ENCODE measurements at places on chromosomes 5 and 9. TPM values are rescaled to one million over a fixed set of nuclear protein-coding genes. Genes with fewer than 3 reads are reported as not detected.
A peak's percentile ranks its signal among the peaks of the same experiment; 100 is the strongest.

GRCh38 chr9:37239224-37239859 is 119.0 kb downstream of the ZCCHC7 start:
- no peak overlapping the region for H3K27ac ChIP-seq
- peak; percentile 12 for DNase-seq
- H3K27me3 ChIP-seq, result no peaks in the 10 kb centered on the region
- no peaks in the 10 kb centered on the region for H3K36me3 ChIP-seq
- no peak overlapping the region for H3K4me3 ChIP-seq

GRCh38 chr5:93723681-93724080 is 17.7 kb downstream of the POU5F2 start:
- DNase-seq, result no peak
- H3K4me1 ChIP-seq, result no peaks in the 10 kb centered on the region
- H3K4me3 ChIP-seq, result no peak overlapping the region
- H3K27me3 ChIP-seq, result no peaks in the 10 kb centered on the region
- no peak overlapping the region for H3K27ac ChIP-seq
- no peaks in the 10 kb centered on the region for H3K36me3 ChIP-seq

- H3K36me3 ChIP-seq, result no peaks in the 10 kb centered on the region
- H3K27me3 ChIP-seq, result no peaks in the 10 kb centered on the region
- H3K27ac ChIP-seq, result no peak overlapping the region
- peak; percentile 22 for DNase-seq
Observed at GRCh38 chr5:143168171-143168741, 235.2 kb downstream of the NR3C1 start.

SELENOP gene
- total RNA-seq, result 1.5 TPM

CDH12 gene
- total RNA-seq, result not detected

GRCh38 chr9:84330246-84330645 is 10.3 kb downstream of the SLC28A3 start:
- H3K27me3 ChIP-seq, result no peaks in the 10 kb centered on the region
- no peaks in the 10 kb centered on the region for H3K4me1 ChIP-seq
- DNase-seq, result no peak
- H3K36me3 ChIP-seq, result no peaks in the 10 kb centered on the region
- H3K4me3 ChIP-seq, result no peak overlapping the region
- no peak overlapping the region for H3K27ac ChIP-seq

PDE6A gene
- total RNA-seq, result not detected

DNA sequence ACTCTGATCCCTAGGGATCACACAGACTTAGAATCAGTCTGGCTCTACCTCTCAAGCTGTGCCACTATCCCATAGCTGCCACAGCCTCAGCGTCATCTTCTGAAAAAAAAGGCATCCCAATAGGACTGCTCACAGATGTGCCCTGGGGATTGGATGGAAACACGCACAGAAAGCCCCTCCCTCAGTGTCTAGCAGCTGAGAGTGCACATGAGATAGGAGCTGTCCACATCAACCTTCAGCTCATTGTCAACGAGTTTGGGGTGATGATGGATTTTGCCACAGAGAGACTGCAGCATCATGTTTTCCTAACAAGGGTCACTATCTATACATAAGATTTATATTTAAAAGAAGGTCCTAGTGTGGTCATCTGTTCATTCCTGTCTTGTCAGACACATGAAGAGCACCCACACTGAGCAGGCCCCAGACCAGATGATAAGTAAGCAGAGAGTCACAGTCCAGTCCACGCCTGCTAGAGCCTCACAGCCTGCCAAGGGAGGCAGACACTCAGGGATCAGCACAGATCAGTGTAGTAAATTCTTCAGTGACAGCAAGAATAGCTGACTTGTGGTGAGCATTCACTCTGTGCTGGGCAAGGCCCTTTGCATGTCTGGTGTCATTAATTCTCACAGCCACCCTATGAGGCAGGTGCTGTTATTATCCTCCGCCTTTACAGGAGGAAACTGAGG is 25.8 kb downstream of the AFAP1L1 start:
- no peaks in the 10 kb centered on the region for H3K36me3 ChIP-seq
- H3K27me3 ChIP-seq, result peaks cover 5% of the 10 kb centered on the region
- DNase-seq, result no peak
- no peak overlapping the region for H3K27ac ChIP-seq
- no peak overlapping the region for H3K4me3 ChIP-seq

PPP2CA gene
- 184 TPM for total RNA-seq

GRXCR2 gene
- total RNA-seq, result not detected

ZBTB26 gene
- total RNA-seq, result 5.2 TPM

RXFP3 gene
- total RNA-seq, result not detected

GRCh38 chr5:149605998-149606724 is 24.9 kb downstream of the ARHGEF37 start:
- peaks cover 11% of the 10 kb centered on the region for H3K4me1 ChIP-seq
- no peaks in the 10 kb centered on the region for H3K27me3 ChIP-seq
- peak; percentile 99 for DNase-seq
- H3K27ac ChIP-seq, result peak overlapping the region; percentile 82
- no peak overlapping the region for H3K4me3 ChIP-seq

DNA sequence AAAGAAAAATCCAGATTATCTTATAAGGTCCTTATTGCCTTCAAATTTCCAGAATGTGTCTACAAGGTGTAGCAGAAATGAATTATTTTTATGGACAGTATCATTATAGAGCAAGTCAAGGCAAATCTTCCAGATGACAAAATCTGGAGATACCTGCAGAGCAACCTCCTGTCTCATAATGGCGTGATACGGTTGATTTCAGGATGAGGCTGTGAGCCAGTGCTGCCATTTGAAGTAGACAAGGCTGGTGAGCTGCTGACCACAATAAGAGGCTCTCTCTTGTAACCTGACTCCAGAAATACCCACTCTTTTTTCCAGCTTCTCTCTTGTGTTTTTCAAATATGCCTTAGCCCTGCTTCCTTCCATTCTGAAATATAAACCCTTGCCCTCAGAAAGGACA is 108.2 kb downstream of the HTR1A start:
- no peaks in the 10 kb centered on the region for H3K27me3 ChIP-seq
- H3K36me3 ChIP-seq, result no peaks in the 10 kb centered on the region
- H3K27ac ChIP-seq, result no peak overlapping the region
- no peak overlapping the region for H3K4me3 ChIP-seq
- H3K4me1 ChIP-seq, result no peaks in the 10 kb centered on the region

GRCh38 chr5:139951296-139951924 is 91.7 kb downstream of the NRG2 start:
- no peak for DNase-seq
- no peak overlapping the region for H3K27ac ChIP-seq
- peaks cover 38% of the 10 kb centered on the region for H3K27me3 ChIP-seq
- no peak overlapping the region for H3K4me3 ChIP-seq
- no peaks in the 10 kb centered on the region for H3K4me1 ChIP-seq

DNA sequence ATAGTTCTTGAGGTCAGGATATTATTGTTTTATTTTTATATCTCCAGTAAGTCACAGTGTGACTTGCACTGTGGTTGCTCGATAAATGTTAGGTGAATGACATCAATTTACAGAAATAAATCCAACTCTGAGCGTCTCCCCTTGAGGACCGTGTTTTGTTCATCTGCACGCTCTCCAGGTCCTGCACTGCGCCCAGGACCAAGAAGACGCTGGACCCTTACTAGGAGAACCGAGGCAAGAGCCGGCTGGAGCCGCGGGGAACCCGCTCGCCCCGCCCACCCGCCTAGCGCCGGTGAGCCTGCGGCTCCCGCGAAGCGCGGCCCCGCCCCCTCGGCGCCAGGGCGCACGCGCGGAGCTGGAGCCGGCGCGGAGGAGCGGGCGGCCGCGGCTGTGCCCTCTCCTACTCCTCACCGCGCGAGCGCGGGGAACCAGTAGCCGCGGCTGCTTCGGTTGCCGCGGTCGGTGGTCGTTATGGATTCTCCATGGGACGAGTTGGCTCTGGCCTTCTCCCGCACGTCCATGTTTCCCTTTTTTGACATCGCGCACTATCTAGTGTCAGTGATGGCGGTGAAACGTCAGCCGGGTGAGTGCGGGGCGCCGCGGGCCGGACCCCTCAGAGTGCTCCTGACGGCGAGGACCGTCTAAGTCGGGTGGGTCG is at the start of gene TMEM38B:
TSS of gene TMEM38B (plus strand) at position 352 of the 658 bp plus-strand sequence. CDS start at position 472, 120 bp downstream.
- H3K27ac ChIP-seq, result no peak within 1 kb of the TSS
- H3K27me3 ChIP-seq, result peaks cover 9% of the 10 kb centered on the region
- H3K36me3 ChIP-seq, result no peaks in the 10 kb centered on the region
- no peaks in the 10 kb centered on the region for H3K4me1 ChIP-seq
- DNase-seq, result peak; percentile 88
- peak within 1 kb of the TSS; percentile 76 for H3K4me3 ChIP-seq

DNA sequence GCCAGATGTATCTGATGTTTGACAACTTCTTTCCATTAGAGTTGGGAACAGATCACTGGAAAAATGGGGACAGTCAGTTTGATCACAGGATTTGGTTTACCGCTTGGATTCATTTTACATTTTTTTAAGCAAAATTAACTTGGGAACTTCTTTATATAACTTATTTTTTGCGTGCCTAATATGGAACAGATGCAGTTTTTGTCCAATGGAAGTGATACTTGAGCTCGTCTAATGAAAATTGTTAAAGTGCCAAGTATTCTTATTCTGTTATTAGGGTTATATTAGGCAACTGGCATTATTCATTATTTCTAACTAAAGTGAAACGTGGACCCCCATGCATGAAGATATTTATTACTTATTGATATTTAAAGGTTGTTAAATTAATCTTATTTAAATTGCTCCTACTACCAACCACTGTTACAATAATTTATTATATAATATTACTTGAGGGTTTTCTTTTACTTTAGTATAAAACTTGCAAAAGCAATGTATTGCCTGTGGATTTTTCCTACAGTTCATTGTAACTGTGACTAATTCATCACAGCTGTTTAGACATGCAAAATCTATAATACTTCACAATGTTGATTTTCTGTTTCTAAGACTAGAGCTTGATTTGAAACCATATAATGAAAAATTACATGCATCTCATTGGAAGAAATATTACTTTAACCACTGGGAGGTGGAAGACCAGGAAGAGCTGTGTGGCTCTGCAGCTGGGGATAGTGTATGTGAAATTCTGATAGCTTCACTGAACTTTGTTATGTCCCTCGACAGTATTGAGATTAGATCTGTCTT is 787.3 kb upstream of the WWC1 start:
- DNase-seq, result no peak
- no peaks in the 10 kb centered on the region for H3K4me1 ChIP-seq
- no peak overlapping the region for H3K4me3 ChIP-seq
- H3K27me3 ChIP-seq, result peaks cover 14% of the 10 kb centered on the region
- H3K36me3 ChIP-seq, result no peaks in the 10 kb centered on the region
- H3K27ac ChIP-seq, result no peak overlapping the region

LCN9 gene
- total RNA-seq, result not detected

DNA sequence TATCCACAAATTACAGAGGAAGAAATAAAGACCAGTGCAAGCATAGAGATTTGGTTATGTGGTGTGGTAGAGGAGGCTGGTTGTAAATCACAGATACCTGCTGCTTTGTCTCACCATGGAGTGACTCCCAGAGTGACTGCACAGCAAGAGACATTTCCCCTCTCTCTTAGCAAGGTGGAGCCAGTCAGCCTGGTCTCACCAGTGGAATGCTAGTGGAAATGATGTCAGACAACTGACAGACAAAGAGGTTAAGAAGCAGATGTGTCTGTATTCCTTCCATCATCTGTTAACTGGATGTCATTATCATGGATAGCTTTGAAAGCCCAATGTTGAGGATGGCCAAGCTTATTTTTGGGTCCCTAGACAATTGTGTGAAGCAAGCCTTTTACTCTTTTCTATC is 509.4 kb upstream of the SEMA6A start:
- H3K27me3 ChIP-seq, result no peaks in the 10 kb centered on the region
- H3K4me3 ChIP-seq, result no peak overlapping the region
- no peak for DNase-seq

DNA sequence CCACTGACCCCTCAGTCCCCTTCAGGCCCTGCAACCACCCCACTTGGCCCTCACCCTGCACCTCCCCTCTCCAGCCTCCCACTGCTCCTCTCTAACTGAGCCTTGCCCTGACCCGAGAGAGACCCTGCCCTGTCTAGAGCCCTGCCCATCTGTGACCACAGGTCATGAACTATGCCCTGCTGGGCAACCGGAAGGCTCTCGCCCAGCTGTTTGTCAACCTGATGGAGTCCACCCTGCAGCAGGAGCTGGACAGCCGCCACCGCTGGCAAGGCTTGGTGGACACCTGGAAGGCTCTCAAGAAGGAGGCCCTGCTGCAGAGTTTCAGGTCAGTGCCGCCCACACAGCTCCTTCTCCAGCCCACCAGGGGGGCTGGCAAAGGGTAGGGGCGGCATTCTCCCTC is 9.4 kb downstream of the CCDC180 start:
- no peaks in the 10 kb centered on the region for H3K4me1 ChIP-seq
- no peaks in the 10 kb centered on the region for H3K36me3 ChIP-seq
- no peak overlapping the region for H3K4me3 ChIP-seq
- DNase-seq, result no peak
- no peak overlapping the region for H3K27ac ChIP-seq

- no peaks in the 10 kb centered on the region for H3K27me3 ChIP-seq
- no peaks in the 10 kb centered on the region for H3K36me3 ChIP-seq
- H3K4me3 ChIP-seq, result no peak overlapping the region
Observed at GRCh38 chr9:32677931-32678330, 42.5 kb upstream of the TAF1L start.

- no peaks in the 10 kb centered on the region for H3K36me3 ChIP-seq
- peak; percentile 51 for DNase-seq
- peaks cover 25% of the 10 kb centered on the region for H3K4me1 ChIP-seq
- no peak overlapping the region for H3K4me3 ChIP-seq
- H3K27me3 ChIP-seq, result no peaks in the 10 kb centered on the region
- H3K27ac ChIP-seq, result no peak overlapping the region
Observed at GRCh38 chr5:173495225-173495904, 121.1 kb downstream of the BOD1 start.

- no peaks in the 10 kb centered on the region for H3K36me3 ChIP-seq
- no peaks in the 10 kb centered on the region for H3K27me3 ChIP-seq
- no peak overlapping the region for H3K27ac ChIP-seq
Observed at GRCh38 chr5:16901021-16901644, 35.0 kb downstream of the MYO10 start.

GRCh38 chr5:123585871-123586270 is 73.9 kb downstream of the CSNK1G3 start:
- H3K27me3 ChIP-seq, result no peaks in the 10 kb centered on the region
- H3K4me3 ChIP-seq, result no peak overlapping the region
- H3K4me1 ChIP-seq, result no peaks in the 10 kb centered on the region
- no peak for DNase-seq

GRCh38 chr5:37490120-37490810 is 111.1 kb downstream of the WDR70 start:
- no peak overlapping the region for H3K4me3 ChIP-seq
- peaks cover 15% of the 10 kb centered on the region for H3K4me1 ChIP-seq
- H3K27me3 ChIP-seq, result no peaks in the 10 kb centered on the region
- no peak overlapping the region for H3K27ac ChIP-seq

- H3K36me3 ChIP-seq, result no peaks in the 10 kb centered on the region
- H3K27ac ChIP-seq, result no peak overlapping the region
- DNase-seq, result no peak
- H3K27me3 ChIP-seq, result no peaks in the 10 kb centered on the region
Observed at GRCh38 chr5:2240118-2240904, 357.6 kb upstream of the IRX4 start.

DNA sequence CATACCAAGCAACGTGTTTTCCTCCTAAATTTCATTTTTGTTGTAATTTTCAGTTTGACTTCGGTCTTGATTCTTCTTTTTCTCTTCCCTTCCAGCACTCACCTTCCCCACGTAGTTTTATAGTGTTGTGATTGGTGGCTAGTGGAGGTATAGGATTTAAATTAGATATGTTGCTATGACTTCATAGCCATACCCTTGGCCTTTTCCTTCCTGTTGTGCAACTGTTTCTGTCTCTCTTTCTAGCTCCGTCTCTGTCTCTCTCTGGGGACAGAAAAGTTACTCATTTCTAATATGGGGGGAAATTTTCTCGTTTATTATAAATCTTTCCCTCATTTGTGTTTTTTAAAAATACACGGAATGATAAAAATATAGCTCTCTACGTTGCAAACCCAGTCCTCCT is 20.6 kb upstream of the C5orf24 start:
- no peak overlapping the region for H3K27ac ChIP-seq
- H3K4me1 ChIP-seq, result no peaks in the 10 kb centered on the region
- DNase-seq, result no peak
- no peak overlapping the region for H3K4me3 ChIP-seq

All from GM23248 (cell line).